ENCODE measurements at places on chromosomes 11 and 22. TPM values are rescaled to one million over a fixed set of nuclear protein-coding genes. Genes with fewer than 3 reads are reported as not detected.

APOL3 gene
- 50.9 TPM for total RNA-seq

- peak; percentile 70 for DNase-seq
These were observed 3.4 kb downstream of the TIMM10 start for GRCh38 chr11:57527056-57527631.

GRCh38 chr22:32490279-32490678 lies 15.7 kb downstream of the FBXO7 start:
- DNase-seq = no peak

- DNase-seq = no peak
These were observed 516.6 kb downstream of the FAM181B start for GRCh38 chr11:82216927-82217570.

DNA sequence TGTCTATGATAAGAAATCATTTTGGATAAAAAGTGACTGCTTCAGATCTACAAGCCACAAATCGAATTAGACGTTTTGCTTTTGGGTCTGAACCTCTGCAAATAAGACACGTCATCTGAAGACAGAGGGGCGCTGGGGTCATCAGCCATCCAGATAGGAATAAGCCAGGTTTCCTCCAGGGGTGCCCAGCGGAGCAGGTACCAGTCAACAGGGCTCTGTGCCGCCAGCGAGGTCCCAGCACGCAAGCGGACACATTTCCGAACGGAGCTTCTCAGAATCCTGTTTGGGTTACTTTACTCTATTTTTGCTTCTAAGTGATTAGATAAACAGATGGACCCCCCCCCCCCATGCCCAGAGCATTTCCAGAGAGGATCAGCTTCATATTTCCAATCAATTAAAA lies 873.8 kb downstream of the BRD1 start:
- no peak for DNase-seq

MMP27 gene
- not detected for total RNA-seq

GRCh38 chr11:126475014-126475991 lies 119.8 kb downstream of the ST3GAL4 start:
- DNase-seq = no peak

DNA sequence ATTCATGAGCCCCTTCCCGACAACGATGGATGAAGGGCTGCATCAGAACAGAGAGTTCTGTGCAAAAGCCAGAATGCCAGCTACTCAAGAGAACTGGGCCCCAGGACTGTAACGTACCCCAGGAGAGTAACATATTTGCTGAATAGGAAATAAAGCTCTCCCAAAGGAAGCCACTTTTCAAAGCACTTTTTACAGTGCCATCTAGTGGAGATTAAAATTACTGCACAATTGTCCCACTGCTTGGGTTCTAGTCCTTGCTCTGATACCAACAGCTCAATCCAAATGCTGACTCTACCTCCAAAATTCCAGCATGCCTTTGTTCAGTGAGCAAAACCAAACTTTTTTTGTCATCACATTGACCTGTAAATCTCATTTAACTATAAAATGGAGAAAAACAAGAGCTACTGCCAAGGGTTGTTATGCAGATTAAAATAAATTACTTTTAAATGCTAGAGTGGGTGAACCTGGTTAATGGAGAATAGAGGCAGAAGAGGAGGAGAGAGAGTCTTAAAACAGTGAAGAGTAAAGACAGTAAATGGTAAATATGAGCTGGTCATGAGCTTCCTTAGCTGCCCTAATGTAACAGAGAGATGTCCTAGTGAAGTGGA lies 87.6 kb upstream of the FSHB start:
- DNase-seq = peak; percentile 58

DNA sequence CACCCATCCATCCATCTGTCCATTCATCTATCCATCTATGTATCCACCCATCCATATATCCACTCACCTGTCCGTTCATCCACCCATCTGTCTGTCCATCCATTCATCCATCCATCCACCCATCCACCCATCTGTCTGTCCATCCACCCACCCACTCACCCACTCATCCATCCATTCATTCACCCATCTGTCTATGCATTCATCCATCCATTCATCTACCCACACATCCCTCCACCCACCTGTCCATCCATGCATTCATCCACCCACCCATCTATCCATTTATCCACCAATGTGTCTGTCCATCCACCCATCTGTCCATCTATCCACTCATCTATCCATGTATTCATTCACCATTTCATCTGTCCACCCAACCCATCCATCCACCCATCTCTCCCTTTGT lies 33.3 kb downstream of the NADSYN1 start:
- no peak for DNase-seq

DNA sequence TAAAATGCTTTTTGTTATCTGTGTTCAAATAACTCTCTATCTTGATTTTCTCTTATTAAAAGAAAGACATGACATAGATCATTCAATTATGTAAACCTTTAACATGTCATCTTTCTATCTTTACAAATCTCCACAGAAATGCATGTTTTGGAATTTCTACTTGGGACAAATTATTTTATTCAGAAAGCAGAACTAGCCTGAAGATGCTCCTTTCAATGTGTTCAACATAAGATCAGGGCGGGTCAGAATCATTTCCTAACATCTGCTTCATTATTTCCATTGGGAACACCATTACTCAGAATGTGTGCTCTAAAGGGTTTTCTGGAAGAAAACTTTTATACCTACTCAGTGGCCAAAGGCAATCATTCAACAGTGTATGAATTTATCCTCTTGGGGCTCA lies at the start of gene OR5AL1:
Gene OR5AL1 (plus strand): TSS at position 301 of the 400 bp plus-strand sequence.
- no peak for DNase-seq

Data from lung (tissue), 17 donors.